ENCODE measurements at places on chromosomes 7 and 10.

GRCh38 chr7:22156205-22156604, 200.7 kb downstream of the RAPGEF5 start:
- peak; percentile 4 for DNase-seq

DNA sequence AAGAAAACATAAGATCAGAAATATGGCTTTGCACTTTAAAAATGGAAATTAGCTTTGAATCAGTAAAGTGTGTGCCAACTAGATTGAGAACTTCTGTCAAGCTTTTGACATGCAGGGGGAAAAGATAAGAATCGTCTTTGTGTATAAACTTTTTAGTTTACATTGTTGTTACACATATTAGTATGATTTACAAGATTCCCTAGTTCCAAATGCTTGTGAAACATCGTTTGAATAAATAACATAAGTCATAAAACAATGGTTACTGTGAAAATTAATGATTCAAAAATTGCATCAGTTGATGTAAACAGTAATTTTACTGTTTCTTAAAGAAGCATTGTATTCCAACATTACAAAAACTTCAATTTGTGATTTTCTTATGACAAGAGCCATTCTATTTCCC, 207.6 kb upstream of the MTPN start:
- no peak for DNase-seq

DNA sequence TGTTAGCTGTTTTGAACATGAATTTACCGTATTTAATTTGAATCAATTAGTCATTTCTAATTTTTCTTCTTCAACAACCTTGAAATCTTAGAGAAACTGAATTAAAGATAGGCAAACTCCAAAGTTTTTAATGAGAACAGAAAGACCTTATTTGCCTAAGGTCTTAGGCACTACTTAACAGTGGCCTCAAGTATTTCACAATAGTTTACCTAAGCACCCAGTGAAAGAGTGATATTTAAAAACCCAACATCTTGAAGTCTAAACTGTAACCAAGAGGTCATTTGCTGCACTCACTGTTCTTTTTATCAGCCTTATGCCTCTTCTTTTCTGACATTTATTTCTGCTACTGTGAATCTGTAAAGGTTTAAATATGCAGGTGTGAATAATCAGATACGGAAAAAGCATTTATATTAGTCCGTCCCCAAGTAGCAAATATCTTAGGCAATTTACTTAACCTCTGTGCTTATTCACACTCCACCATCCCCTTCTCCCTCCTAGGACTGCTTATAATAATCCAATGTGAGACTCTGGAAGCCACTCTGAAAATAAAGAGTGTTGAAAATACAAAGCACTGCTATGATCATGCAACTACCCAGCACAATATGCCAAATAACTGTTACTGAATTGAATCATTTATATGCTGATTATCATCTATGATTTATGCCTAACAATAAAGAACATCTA, 105.7 kb downstream of the ELAPOR2 start:
- no peak for DNase-seq

- no peak for DNase-seq
These were observed 52.6 kb downstream of the ZNF37A start for GRCh38 chr10:38146579-38147333.

Measured in fibroblast of gingiva (primary cell).